ENCODE measurements at places on chromosomes 4 and X.

- no peak for DNase-seq
Observed at GRCh38 chr4:186771624-186772023, 48.0 kb upstream of the FAT1 start.

- DNase-seq = no peak
Observed at GRCh38 chrX:150062292-150063137, 124.2 kb upstream of the EOLA2 start.

GRCh38 chr4:142960126-142960525 is 114.0 kb upstream of the INPP4B start:
- DNase-seq = no peak

- no peak for DNase-seq
Observed at GRCh38 chr4:26822546-26822945, 38.1 kb upstream of the STIM2 start.

DNA sequence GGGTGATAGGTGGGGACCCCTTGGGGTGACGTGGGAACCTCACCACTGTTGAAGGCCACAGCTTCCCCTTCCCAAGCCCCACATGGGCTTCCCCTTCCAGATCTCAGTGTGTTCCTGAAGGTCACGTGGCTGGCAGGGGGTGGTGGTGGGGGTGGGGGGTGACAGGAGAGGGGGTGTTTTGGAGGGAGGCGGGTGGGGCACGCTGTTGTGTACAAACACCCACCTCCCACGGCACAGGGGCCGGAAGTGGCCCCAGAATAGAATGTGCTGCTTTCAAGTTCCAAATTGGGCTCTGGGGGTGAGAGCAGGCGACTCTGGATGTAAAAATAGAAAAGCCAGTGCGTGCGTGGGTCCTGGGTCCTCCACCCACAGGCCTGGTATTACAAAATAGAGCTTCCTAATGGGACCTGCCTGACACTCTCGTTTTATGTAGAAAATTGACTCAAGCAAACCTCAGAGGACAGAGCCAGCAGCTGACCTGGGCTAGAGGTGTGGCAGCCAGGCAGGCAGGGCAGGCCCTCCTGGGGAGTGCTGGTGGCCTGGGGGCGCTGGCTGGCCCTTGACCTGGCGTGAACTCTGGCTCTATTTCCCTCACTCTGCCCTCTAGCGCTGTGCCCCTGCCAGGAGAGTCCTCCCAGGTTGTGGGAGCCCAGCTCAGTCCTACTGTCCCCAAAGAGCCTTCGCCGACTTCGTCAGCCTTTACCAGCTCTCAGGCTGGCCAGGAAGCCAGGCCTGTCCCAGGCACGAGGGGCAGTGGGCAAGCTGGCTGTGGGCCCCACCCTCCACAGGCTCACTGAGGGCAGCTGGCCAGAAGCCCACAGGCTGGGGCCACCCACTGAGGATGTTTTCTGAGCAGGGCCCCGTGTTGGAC is 5.4 kb upstream of the SH3BP2 start:
- DNase-seq = no peak

DNA sequence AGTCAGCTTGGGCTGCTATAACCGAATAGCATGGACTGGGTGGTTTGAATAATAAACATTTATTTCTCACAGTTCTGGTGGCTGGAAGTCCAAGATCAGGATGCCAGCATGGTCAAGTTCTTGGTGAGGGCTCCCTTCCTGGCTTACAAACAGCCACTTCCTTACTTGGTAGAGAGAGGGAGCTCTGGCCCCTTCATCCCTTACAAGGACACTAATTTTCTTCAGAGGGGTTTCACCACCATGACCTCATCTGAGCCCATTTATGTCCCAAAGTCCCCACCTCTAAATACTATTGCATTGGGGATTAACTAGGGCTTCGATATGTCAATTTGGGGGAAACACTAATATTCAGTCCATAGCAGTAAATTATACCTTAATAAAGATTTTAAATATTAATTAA is 61.8 kb downstream of the CLNK start:
- DNase-seq = no peak

DNA sequence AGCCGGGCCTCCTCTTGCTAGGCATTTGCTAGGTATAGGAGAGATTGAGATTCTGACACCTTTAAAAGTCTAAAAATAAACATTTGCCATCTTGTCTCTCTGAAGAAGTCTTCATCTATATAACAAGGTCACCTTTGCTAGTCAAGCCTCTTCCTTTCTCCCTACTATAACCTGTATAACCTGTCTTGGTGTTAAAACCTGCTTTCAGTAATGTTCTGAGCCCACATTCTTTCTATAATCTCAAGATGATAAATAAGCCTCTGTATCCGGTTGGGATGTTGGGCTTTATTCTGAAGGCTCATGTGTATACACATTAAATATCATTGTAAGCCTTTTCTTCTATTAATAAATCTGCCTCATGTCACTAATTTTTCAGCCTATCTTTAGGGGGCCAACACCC is 10.2 kb downstream of the ASIC5 start:
- DNase-seq = no peak

All from NCI-H226 (cell line).